ENCODE measurements at places on chromosomes 3 and 15. TPM values are rescaled to one million over a fixed set of nuclear protein-coding genes. Genes with fewer than 3 reads are reported as not detected.

The CACNA2D2 gene
- polyA plus RNA-seq, result 0.09 TPM

The ZDHHC23 gene
- 0.58 TPM for polyA plus RNA-seq

The LTF gene
- polyA plus RNA-seq, result 0.10 TPM

The CLDN11 gene
- polyA plus RNA-seq, result 445 TPM

The PP2D1 gene
- not detected for polyA plus RNA-seq

- no peak for DNase-seq
Observed at GRCh38 chr3:100165926-100166550, 51.7 kb upstream of the FILIP1L start.

GRCh38 chr3:142857056-142857455 is 31.8 kb downstream of the PCOLCE2 start:
- DNase-seq, result no peak

- no peak for DNase-seq
Observed at GRCh38 chr3:170162052-170162451, 19.5 kb downstream of the PHC3 start.

- no peak for DNase-seq
Observed at GRCh38 chr15:85579957-85580694, 199.7 kb downstream of the AKAP13 start.

DNA sequence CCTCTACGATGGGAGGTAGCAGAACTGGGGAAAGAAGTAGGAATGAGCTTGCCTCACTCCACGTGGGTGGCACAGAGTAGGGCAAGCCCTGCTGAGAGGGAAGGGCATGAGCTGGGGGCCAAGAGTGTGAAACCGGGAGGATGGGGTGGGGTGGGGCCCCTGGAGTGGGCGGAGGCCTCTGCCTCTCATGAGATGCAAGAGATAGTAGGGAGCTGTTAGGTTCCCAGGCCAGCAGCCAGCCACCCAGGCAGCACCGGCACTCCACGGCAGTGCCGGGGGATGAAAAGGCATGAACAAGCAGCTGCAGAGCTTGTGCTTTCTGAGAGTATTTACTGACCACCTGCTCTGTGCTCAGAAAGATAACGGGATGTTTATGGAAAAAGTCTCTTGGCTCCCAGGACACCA is 24.4 kb upstream of the PLA2G4E start:
- no peak for DNase-seq
